Activated naive CD8-positive, alpha-beta T cell treated with anti-CD3 and anti-CD28 coated beads for 36 hours (primary cell): ENCODE measurements at places on chromosomes 5 and 9. TPM values are rescaled to one million over a fixed set of nuclear protein-coding genes. Genes with fewer than 3 reads are reported as not detected.

Gene FOXD4
- 0.16 TPM for total RNA-seq

Gene MYO10
- not detected for total RNA-seq

DNA sequence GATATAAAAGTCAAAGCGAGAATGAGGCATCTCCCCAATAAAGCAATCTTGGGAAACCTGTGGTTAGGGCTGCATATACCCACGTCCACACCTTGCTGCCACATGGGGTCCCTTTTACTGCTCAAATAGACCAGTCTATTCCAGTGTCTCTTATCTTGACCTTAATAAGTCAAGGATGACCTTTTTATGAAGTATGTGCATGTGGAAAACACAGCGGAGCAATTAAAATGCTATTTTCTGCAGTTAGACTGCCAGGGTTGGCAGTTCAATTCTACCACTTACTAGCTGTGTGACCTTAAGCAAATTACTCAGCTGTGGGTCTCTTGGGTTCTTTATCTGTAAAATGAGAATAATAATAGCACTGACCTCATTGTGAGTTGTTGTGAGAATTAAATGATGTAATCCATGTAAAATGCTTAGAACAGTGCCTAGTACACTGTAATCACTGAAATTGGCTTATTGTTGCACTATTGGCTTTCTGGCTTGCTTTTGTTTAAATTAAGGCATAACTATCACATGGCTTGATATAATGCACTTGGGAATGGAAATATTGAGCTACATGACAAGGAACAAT lies 67.8 kb upstream of the HSPB3 start:
- no peak for DNase-seq

- peak; percentile 42 for DNase-seq
These were observed 21.6 kb downstream of the FBXW11 start for GRCh38 chr5:171984748-171985419.

DNA sequence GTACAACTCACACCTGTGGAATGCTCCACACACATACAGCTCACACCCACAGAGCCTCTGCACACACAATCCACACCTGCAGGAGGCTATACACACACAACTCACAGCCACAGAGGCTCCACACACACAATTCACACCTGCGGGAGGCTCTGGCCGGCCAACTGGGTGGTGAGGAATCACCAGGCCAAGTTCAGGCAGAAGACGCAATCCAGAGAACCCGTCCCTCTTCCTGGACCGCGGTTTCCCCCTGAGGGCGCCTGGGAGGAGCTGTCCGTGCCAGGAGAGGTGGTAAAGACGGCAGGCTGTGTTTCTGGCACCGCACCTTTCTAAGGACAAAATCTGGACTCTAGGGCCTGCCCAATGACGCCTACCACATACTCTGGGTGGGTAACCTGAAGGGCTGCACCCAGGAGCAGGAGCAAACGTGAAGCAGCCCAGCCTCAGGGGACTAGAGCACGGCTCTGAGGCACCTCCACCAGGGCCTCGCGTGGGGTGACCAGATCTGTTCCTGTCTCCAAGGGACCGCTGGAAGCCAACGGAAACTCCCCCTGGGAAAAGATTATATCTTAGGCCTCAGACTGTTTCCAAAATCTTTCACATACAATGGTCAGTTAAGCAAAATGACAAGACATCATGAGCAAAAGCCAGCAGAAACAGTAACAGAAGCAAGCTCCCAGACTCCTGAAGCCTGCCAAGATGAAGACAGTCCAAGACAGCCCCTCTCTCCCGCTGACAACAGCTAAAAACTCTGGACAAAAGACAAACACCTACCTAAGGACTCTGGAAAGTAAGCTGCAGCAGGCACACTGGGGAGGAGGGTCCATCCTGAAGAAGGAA lies 16.9 kb downstream of the CAMSAP1 start:
- no peak for DNase-seq

DNA sequence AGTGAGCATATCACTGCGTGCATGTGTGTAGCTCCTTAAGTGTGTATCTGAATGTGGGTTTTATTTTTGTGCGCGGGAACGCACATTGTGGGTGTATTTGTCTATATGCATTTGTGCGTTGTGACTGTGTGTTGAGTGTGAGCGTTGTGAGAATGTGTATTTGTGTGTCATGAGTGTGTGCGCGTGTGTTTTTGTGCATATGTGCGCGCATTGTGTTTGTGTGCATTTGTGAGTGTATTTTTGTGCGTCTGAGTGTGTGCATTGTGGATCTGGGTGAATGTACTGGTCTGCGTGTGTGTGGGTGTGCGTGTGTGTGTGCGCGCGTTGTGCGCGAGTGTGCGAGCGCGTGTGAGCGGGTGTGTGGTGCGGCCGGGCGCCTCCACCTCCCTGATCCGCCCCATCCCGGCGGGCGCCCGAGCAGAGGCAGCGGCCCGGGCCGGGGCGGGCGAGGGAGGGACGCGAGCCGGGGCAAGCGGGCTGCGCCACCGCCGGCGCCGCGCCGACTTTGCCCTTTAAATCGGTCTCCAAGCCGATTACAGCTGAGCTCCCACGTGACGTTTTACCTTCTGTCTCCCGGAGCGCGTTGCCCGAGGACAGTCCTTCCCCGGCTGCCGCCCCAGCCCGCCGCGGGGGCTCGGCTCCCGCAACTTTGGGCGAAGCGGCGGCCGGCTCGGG lies at the start of gene RASGRF2:
Gene RASGRF2, plus strand, starts transcription at position 596 of the 675 bp plus-strand sequence. CDS start 376 bp downstream, outside the sequence.
- DNase-seq = peak; percentile 67

DNA sequence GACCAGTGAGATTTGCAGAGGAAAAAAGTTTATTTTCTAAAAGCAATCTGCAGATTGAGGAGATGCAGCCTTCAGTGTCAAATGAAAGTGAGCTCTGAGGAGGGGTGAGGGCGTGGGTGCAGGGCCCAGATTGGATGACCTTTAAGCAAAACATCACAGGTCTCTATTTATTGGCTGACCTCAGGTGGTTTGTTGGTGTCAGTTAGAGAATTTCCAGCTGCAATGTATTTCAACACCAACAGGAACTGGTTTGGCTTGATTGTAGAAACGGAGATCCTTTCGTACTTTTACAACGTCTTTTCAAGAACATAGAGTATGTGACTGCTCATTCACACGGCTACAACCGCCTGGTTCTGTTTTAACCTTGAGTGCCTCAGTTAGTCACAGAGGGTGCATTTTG lies 1069.1 kb downstream of the EFNA5 start:
- no peak for DNase-seq
